Aorta (tissue), 5 donors: ENCODE measurements at places on chromosomes 2 and 18. TPM values are rescaled to one million over a fixed set of nuclear protein-coding genes. Genes with fewer than 3 reads are reported as not detected.

BCS1L gene
- 21.1 TPM for total RNA-seq

DCAF17 gene
- 17.5 TPM for total RNA-seq

FAP gene
- 28.6 TPM for total RNA-seq

BOLL gene
- not detected for total RNA-seq

RPE gene
- total RNA-seq: 50.6 TPM

MEP1B gene
- not detected for total RNA-seq

PLB1 gene
- total RNA-seq: 4.9 TPM

DNA sequence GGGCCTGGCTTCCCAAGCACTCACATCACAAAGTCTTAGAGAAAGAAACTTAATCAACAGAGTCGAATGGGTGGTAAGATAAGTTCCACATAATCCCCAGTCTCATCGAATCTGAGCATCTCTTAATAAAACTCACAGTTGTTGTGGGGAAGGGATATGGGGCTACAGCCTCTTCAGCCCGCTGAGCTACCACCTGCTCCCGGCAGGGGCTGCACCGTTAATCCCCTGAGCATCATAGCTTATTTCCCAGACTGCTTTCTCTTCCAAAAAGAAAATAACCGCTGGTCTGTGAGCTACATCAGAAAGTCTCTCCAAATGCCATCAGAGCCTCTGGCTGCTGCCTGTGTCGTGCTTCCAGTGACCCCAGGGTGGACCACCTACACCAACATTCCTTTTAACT lies 139.4 kb upstream of the CELF4 start:
- no peak for DNase-seq

DNA sequence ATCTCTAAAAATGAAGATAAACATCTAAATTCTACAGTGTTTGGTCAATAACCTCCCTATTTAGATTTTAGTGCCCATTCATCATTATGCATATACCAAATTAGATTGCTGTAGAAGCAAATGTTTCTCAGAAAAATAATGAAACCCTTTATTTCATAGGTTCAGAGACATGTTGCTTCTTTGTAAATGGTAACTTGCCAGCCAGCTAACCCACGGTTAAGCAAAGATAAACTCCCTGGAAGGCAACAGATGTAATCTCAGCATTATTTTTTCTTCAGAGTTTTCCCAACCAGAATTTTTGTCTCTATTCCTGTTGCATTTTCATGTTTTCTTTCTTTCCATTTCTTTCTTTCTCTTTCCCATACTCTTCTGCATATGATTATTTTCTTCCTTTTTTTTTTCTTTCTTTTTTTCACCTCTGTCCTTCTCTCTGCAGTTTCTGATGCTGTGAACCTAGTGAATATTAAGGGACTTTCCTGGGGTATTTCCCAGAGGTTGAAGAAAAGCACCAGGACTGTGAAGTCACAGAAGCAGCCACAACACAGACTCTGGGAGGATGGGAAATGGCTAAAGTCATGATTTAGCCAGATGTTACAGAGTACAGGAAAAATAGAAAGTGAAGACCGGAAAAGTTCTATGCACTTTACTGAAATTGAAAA lies 50.0 kb upstream of the DSG1 start:
- no peak for DNase-seq

- DNase-seq: no peak
Measured at GRCh38 chr2:144431998-144432397, 87.9 kb downstream of the ZEB2 start.

DNA sequence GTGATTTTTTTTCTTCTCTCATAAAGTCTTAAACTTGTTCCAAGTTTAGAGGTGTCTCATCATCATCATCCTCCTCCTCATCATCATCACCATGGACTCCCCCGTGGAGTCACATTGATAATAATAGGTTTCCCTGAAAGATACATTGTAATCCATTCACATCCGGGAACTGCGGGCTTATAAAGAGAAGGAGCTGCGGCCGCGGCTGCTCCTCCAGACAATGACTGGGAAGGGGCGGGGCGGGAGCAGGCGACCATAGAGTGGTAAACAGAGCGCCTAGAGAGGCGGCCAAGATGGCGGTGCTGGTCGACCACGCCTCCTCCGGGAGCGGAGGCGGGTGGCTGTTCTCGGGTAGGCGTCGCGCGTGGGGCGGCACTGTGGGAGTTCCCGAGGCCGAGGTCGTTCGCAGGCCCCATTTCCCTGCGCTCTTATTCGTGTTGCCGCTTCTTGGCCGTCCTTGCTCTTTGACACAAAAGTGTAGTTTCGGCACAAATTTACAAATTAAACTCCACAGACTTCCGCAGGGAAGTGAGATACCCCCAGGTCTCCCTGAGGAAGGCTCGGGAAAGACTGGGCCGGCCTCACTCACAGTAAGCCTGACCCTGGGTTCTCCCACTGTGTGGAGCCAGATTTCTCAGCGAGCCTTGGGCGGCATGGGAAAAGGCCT lies 1.8 kb upstream of the TCF4 start:
- peak; percentile 98 for DNase-seq

GRCh38 chr2:60535685-60536312 lies 17.7 kb downstream of the BCL11A start:
- no peak for DNase-seq

- DNase-seq: no peak
Measured at GRCh38 chr2:133841900-133842299, 273.6 kb upstream of the NCKAP5 start.

DNA sequence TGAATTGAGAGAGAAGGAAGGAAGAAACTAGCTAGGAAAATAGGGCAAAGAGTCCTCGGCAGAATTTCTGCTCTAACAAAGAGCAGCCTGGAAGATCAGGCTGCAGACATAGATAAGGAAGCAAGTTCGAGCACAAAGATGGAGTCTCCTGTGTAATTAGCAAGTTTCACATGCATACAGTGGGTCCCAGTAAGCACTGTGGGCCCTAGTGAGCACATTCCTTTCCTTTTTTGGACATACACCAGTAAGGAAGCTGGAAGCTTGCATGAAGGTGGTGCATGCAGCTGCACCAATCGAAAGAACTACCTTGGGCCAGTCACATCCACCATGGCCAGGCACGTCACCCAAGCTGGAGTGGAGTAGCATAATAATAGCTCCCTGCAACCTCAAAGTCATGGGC lies 109.7 kb downstream of the NOL4 start:
- DNase-seq: no peak

- DNase-seq: no peak
Measured at GRCh38 chr18:3526421-3527354, 76.7 kb downstream of the TGIF1 start.

- DNase-seq: peak; percentile 74
Measured at GRCh38 chr2:101698014-101698843, 722 bp downstream of the MAP4K4 start.

- no peak for DNase-seq
Measured at GRCh38 chr18:12837747-12838146, 46.3 kb downstream of the PTPN2 start.

DNA sequence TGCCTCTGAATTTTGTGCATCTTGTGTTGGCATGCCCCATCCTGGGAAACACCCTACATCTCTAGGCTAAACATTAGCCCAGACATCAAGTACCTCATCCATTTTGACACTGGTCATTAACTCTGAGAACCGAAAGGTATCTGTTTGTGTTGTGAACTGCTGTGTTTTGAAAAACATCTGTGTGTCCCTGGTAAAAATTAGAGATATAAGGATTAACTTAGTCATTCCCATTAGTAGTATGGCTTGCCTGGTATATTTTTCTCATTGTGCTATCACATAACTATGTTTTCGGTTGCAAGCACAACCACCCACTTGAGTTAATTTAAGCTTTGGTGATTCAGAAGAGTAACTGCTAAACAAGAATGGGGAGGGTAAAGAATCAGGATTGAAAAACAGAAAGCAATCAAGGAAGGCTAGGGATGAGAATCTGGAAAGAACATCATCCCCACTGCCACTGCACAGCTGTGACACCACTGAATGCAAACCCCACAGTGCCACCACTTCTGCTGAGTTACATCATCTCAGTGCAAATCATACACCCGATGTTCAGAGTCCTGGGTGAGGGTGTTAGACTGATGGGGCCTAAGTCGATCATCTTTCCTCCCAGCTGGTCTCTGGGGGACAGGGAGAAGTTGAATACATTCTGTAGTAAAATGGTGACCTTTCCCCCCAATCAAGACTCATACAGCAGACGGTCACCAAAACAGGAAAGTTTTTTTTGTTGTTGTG lies 234.0 kb downstream of the EPHA4 start:
- no peak for DNase-seq

GRCh38 chr18:363301-364085 lies 95.6 kb upstream of the THOC1 start:
- no peak for DNase-seq

DNA sequence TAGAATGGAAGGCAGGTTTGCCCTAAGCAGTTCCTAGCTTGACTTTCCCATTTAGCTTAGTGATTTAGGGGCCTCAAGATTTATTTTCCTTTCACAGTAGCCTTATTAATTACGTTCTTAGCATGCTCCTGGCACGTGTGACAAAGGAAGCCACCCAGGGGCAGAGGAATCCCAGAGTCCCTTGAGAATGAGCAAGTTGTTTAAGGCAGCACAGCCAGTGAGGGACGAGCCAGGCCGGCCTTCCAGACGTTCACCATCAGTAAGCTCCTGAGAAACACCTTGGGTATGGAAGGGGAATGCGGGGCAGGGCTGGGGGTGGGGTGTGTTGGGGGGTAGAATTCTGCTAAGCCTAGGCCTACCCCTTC lies 76.3 kb downstream of the SOWAHC start:
- no peak for DNase-seq

DNA sequence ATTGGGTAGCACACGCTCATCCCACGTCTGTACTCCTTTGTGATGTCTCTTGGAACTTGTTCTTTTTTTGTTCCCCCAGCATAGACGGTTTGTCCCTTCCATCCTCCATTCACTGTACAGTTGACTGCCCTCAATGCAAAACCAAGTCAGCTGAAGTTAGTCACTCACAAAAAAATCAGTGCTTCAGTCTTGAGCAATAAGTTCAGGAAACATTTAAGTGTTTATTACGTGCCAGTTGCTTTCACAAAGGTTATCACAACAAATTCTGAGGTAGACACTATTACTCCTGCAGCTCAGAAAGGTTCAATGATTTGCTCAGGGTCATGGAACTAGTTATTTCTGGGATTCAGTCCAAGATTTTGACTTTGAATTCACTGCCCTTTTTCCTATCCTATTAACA lies 102.2 kb downstream of the PDE1A start:
- no peak for DNase-seq

DNA sequence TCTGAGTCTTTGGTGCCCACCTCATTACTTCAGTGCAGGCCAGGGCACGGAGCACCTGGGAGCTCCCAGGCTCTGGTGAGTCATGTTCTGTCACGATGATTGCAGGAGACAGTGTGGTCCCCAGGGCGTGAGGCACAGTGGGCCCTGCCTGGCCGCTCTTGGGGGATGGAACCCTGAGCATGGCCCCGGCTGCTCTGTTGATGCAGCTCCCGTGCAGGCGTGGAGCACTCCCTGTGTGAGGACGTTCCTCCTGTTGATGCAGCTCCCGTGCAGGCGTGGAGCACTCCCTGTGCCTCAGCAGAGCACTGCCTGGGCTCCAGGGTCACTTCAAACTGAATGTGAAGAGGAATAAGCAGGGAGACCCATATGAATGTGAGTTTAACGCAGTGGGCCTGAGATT lies 30.1 kb downstream of the COPS9 start:
- no peak for DNase-seq

- DNase-seq: no peak
Measured at GRCh38 chr2:43848214-43848613, 9.4 kb downstream of the ABCG8 start.

- no peak for DNase-seq
Measured at GRCh38 chr18:68780802-68781635, 16.9 kb upstream of the CCDC102B start.

GRCh38 chr18:47587587-47587986 lies 336.1 kb upstream of the SKOR2 start:
- DNase-seq: no peak

- DNase-seq: no peak
Measured at GRCh38 chr2:102637358-102637757, 18.0 kb downstream of the SLC9A2 start.

GRCh38 chr2:143347271-143347695 lies 218.1 kb downstream of the ARHGAP15 start:
- no peak for DNase-seq

- no peak for DNase-seq
Measured at GRCh38 chr2:48749291-48750127, 6.0 kb downstream of the LHCGR start.

DNA sequence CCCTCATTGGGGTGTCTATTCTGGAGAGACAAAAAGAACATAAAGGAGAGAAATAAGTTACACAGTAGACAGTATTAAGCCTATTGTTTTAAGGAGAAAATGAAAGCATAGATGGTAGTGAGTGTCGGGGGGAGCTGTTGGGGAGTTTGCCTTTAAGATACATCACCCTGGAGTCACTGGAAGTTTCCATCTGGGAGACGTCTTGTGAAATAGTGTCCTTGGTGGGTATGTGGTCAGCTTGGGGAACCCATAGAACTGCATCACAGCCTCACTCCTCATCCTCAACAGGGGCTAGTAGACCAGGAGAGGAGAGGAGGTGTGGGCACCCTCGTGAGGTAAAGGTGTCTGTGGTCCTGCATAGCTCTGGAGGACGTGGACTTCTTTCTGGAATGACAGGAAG lies 60.6 kb downstream of the RNF144A start:
- DNase-seq: no peak

GRCh38 chr2:39217192-39217550 lies 26.6 kb downstream of the CDKL4 start:
- DNase-seq: no peak

- no peak for DNase-seq
Measured at GRCh38 chr2:114261366-114261765, 181.1 kb upstream of the DPP10 start.

DNA sequence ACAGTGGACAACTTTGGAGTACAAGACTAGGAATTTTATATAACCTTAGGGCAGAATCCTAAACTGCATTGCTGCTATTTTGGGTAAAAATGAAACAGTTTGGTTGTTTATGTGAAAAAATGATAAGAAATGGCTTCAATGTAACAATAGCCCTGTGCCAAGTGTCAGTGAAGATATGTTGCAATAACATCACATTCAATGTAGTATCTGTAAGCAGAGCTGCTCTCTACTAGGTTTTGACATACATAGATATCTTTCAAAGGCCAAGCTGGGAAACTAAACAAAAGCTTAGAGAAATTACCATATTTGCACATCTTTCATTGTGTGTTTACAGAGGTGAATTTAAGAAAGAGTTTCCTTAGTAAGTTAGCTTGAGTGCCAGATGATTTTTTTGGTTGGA lies 135.0 kb upstream of the DOK6 start:
- DNase-seq: no peak

DNA sequence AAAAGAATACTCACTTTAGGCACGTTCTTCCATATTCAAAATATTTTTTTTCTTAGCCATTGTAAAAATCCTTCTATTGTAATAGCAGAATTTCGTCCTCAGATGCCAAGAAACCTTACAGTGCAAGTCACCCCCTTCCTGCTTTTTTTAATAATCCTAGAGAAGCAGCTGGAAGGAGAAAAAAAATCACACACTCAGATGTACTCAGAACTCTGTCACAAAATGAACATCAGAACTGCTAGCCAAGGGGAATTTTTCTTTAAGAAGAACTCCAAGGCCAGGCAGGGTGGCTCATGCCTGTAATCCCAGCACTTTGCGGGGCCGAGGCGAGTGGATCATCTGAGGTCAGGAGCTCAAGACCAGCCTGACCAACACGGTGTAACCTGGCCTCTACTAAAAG lies 127.3 kb upstream of the SPATS2L start:
- DNase-seq: no peak

GRCh38 chr2:241025639-241026038 lies 27.2 kb downstream of the SNED1 start:
- no peak for DNase-seq

- no peak for DNase-seq
Measured at GRCh38 chr2:134372611-134373131, 118.8 kb downstream of the MGAT5 start.

GRCh38 chr2:59025157-59025757 lies 784.1 kb upstream of the FANCL start:
- DNase-seq: no peak
